ENCODE measurements at places on chromosomes 1 and 21. TPM values are rescaled to one million over a fixed set of nuclear protein-coding genes. Genes with fewer than 3 reads are reported as not detected.

GBP6 gene
- 0.47 TPM for total RNA-seq

DNA sequence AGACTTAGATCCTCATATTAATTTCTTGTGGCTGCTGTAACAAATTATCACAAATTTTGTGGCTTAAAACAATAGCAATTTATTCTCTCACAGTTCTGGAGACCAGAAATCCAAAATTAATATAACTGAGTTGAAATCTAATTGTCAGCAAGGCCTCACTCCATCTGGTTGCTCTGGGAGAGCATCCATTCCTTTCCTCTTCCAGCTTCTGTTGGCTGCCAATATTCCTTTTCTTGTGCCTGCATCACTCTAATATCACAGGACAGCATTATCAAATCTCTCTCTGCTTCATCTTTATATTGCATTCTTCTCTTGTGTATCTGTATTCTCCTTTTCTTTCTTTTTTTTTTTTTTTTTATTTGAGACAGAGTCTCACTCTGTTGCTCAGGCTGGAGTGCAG is 9.3 kb downstream of the SLC35A3 start:
- H3K36me3 ChIP-seq = peaks cover 7% of the 10 kb centered on the region
- DNase-seq = no peak
- no peaks in the 10 kb centered on the region for H3K27me3 ChIP-seq
- H3K4me1 ChIP-seq = peaks cover 2% of the 10 kb centered on the region
- H3K27ac ChIP-seq = no peak overlapping the region

DNA sequence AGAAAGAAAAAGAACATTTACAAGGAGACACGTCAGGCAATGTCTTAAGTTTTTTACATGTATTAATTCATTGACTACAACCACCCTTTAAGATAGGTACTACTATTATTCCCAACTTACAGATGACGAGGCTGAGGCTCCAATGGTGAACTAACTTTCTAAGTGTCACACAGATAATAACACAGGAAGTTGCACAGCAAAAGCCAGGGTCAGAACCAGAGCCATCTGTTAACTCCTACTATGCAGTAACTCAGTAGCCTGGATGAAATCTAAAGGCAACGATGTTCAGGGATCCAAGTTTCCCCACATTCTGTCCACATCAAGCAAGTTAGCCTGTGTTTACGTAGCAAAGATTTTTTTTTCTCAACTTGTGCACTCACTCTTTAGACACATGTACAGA is 371.7 kb downstream of the PTPRC start:
- peak overlapping the region; percentile 85 for H3K27ac ChIP-seq
- peaks cover 36% of the 10 kb centered on the region for H3K36me3 ChIP-seq
- peaks cover 44% of the 10 kb centered on the region for H3K4me1 ChIP-seq
- H3K27me3 ChIP-seq = no peaks in the 10 kb centered on the region
- peak overlapping the region; percentile 70 for H3K4me3 ChIP-seq

DNA sequence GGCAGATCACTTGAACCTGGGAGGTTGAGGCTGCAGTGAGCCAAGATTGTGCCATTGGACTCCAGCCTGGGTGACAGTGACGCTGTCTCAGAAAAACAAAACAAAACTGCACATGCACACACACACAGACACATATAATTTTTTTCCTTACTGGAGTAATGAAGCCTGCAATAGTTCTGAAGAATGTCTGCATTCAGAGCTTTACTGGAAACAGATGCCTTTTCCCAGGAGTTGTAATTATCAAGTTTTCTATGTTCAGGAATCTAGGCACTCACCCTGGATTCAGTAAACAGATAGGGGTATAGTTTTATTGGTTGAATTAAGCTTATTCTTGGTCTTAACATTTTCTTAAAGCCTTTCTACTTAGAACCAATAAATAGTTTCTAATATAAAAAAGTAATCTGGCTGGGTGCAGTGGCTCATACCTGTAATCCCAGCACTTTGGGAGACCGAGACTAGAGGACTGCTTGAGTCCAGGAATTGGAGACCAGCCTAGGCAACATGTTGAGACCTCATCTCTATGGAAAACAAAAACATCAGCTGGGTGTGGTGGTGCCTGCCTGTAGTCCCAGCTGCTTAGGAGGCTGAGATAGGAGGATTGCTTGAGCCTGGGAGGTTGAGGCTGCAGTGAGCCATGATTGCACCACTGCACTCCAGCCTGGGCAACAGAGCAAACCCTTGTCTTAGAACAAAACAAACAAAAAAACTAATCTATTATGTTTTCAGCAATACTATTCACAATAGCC is 15.8 kb downstream of the SPEN start:
- H3K4me1 ChIP-seq = peaks cover 10% of the 10 kb centered on the region
- no peak for DNase-seq
- H3K4me3 ChIP-seq = no peak overlapping the region
- no peaks in the 10 kb centered on the region for H3K27me3 ChIP-seq
- no peak overlapping the region for H3K27ac ChIP-seq

OR14K1 gene
- not detected for total RNA-seq

DNA sequence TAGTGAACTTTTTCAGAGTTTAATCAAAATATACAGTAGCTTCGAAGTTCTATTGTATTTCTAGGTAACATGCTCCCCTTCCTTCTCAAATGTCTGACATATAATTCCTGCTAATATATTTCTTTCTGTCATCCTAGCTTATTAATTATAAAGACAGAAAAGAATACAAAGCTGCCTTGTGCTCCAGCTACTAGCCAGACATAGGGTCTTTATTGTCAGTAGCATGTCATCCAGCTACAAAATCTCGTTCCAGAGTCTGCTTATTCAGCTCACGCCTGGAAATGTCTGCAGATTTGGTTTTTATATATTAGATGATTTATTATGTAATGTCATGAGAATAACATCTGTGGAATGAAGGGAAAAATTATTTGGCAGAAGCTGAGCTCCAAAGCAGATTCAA is 1102.8 kb downstream of the BRINP3 start:
- H3K27me3 ChIP-seq = no peaks in the 10 kb centered on the region
- no peak overlapping the region for H3K4me3 ChIP-seq

DNA sequence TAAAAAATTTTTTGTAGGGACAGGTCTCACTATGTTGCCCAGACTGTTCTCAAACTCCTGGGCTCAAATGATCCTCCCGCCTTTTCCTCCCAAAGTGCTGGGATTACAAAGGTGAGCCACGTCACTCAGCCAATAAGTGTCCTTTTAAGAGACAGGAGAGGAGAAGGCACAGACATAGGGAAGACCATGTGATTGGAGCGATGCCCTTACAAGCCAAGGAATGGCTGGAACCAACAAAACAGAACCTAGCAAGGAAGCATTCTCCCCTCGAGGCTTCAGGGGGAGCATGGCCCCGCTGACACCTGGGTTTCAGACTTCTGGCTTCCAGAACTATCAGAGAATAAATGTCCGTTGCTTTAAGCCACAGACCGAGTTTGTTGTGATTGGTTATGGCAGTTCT is 37.0 kb downstream of the NDUFS5 start:
- H3K36me3 ChIP-seq = no peaks in the 10 kb centered on the region
- DNase-seq = no peak
- H3K27me3 ChIP-seq = no peaks in the 10 kb centered on the region
- no peak overlapping the region for H3K27ac ChIP-seq
- H3K4me3 ChIP-seq = no peak overlapping the region
- H3K4me1 ChIP-seq = no peaks in the 10 kb centered on the region

IL19 gene
- total RNA-seq = not detected

DNA sequence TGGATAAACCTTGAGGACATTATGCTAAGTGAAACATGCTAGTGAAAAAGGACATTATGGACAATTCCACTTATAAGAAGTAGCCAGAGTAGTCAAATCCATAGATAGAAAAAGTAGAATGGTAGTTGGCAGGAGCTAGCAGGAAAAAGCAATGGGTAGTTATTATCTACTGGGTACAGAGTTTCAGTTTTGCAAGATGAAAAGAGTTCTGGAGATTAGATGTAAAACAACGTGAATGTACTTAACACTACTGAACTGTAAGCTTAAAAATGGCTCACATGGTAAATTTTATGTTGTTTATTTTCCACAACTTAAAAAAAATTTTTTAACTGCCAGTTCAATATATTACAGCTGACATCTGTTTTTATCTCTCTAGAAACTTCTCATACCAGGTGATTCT is 19.4 kb downstream of the JAK1 start:
- H3K27ac ChIP-seq = no peak overlapping the region
- peaks cover 43% of the 10 kb centered on the region for H3K4me1 ChIP-seq
- peak overlapping the region; percentile 7 for H3K4me3 ChIP-seq

KCNK2 gene
- not detected for total RNA-seq

DNA sequence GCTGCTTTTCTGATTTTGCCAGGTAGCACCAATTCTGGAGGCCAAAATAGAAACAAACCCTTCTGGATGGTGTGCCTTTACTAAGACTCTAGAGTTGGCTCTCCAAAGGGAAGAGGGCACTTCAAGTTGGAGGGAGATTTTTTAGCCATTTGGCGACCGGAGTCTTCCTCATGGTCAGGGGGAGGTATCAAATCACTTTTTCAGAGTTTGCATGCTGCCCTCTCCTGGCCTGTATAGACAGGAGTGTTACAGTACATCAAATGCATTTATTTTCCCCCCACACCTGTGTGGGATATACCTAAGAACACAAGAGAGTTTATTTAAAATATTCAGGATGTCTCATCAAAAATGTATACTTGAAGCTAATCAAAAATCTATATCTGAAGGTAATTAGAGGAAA is 3.2 kb downstream of the GREM2 start:
- H3K4me1 ChIP-seq = peaks cover 21% of the 10 kb centered on the region
- peaks cover 43% of the 10 kb centered on the region for H3K27me3 ChIP-seq
- no peak overlapping the region for H3K4me3 ChIP-seq
- no peak for DNase-seq
- H3K27ac ChIP-seq = no peak overlapping the region

DNA sequence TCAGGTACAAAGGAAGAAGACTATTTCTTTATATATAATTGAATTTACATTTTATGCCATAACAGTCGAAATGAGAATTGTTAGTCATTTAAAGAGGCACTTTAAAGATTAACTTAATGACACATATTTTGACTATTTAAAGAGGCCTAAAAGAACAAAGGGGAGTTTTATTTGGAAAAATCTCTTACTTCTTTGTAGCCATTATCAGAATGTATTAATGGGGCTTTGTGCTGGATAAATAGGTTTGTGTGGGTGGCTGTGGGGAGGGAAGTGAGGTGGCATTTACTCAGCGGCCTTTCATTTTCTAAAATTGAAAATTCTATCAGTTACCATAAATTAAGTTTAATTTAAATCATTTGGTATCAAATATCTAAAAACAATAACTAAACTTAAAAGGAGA is 462.2 kb upstream of the CXADR start:
- H3K27ac ChIP-seq = no peak overlapping the region
- H3K36me3 ChIP-seq = no peaks in the 10 kb centered on the region
- no peaks in the 10 kb centered on the region for H3K4me1 ChIP-seq
- H3K4me3 ChIP-seq = no peak overlapping the region

DNA sequence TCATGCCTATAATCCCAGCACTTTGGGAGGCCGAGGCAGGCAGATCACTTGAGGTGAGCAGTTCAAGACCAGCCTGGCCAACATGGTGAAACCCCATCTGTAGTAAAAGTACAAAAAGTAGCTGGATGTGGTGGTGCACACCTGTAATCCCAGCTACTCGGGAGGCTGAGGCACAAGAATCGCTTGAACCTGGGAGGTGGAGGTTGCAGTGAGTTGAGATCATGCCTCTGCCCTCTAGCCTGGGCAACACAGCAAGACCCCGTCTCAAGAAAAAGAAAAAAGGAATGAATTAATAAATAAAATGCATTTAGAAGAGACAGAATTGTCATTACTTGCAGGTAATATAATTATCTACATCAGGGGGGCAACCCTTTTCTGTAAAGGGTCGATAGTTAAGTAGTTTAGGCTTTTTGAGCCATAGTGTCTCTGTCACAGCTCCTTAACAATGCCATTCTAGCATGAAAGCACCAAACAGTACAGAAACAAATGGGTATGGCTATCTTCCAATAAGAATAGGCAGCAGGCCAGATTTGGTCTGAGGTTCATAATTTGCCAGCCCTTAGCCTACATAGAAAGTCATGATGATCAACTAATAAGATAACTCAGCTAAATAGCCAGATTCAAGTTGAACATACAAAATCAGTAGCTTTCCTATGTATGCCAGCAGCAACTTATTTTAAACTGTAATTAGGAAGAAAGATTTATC is 56.8 kb downstream of the RPRD2 start:
- H3K27me3 ChIP-seq = no peaks in the 10 kb centered on the region
- H3K4me3 ChIP-seq = no peak overlapping the region
- DNase-seq = no peak
- H3K4me1 ChIP-seq = peaks cover 8% of the 10 kb centered on the region
- H3K36me3 ChIP-seq = peaks cover 21% of the 10 kb centered on the region
- no peak overlapping the region for H3K27ac ChIP-seq

DNA sequence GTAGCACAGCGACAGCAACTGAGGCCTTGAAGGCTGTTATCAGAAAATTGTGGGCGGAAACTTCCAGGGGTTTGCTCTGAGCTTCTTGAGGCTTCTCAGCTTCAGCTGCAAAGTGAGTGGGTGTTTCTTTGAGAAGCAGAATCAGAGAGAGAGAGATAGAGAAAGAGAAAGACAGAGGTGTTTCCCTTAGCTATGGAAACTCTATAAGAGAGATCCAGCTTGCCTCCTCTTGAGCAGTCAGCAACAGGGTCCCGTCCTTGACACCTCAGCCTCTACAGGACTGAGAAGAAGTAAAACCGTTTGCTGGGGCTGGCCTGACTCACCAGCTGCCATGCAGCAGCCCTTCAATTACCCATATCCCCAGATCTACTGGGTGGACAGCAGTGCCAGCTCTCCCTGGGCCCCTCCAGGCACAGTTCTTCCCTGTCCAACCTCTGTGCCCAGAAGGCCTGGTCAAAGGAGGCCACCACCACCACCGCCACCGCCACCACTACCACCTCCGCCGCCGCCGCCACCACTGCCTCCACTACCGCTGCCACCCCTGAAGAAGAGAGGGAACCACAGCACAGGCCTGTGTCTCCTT is at the start of gene FASLG:
FASLG (plus strand) TSS at position 233 of the 583 bp plus-strand sequence; CDS start at position 332, 99 bp downstream.
- peaks cover 12% of the 10 kb centered on the region for H3K36me3 ChIP-seq
- peaks cover 58% of the 10 kb centered on the region for H3K4me1 ChIP-seq
- peak; percentile 45 for DNase-seq

- H3K4me1 ChIP-seq = no peaks in the 10 kb centered on the region
- no peak overlapping the region for H3K27ac ChIP-seq
- no peaks in the 10 kb centered on the region for H3K36me3 ChIP-seq
- H3K4me3 ChIP-seq = no peak overlapping the region
Measured at GRCh38 chr1:216616425-216616824, 106.8 kb downstream of the ESRRG start.

DNA sequence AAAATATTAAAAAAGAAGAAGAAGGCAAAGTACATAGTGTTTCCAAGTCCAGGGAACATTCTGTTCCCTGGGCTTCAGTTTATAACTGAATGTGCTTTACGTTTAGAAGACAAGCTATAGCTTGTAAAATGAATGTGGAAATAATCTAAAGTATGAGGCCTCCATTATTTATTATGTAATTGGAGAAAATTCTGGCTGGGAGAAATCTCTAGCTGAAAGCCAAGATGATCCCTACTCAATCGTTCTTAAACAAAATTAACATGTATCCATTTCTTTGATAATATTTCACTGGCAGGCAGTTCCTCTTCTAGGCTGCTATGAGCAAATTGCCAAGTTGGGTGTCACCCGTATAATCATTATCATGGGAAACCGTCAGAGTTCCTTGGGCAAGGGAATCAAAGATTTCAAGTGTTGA is 52.2 kb upstream of the ETS2 start:
- peaks cover 6% of the 10 kb centered on the region for H3K4me1 ChIP-seq
- no peak overlapping the region for H3K4me3 ChIP-seq
- H3K27me3 ChIP-seq = peaks cover 5% of the 10 kb centered on the region
- no peak overlapping the region for H3K27ac ChIP-seq

OR2T11 gene
- not detected for total RNA-seq

Measured in activated naive CD8-positive, alpha-beta T cell treated with anti-CD3 and anti-CD28 coated beads, Interleukin-2, amount 10 ng/mL, durations not matched to agents 7 days and 5 days (primary cell).